Left ventricle myocardium superior (tissue), 1 donor: ENCODE measurements at places on chromosomes 11 and 22. TPM values are rescaled to one million over a fixed set of nuclear protein-coding genes. Genes with fewer than 3 reads are reported as not detected.

Gene RAD9A
- total RNA-seq: 5.8 TPM

Gene MMP3
- total RNA-seq: not detected

Gene SYCE3
- not detected for total RNA-seq

Gene SLC25A45
- 4.6 TPM for total RNA-seq

Gene CCDC82
- 14.1 TPM for total RNA-seq
